Activated CD4-positive, alpha-beta T cell treated with anti-CD3 and anti-CD28 coated beads for 48 hours (primary cell): ENCODE measurements at places on chromosomes 7 and 10.

DNA sequence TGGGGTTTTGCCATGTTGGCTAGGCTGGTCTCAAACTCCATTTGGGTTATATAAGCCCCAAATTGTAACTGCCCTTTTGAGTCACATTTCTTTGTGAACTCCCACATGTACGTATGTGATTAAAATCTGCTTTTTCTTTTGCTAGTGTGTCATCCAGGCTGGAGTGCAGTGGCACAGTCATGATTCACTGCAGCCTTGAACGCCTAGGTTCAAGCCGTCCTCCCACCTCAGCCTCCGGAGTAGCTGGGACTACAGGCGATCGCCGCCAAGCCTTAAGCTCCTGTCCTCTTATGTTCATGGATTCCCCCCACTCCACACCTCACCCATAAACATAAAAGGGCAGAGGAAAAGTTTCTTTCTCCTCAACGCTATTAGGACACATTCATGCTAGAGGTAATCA, 4.4 kb upstream of the SMC3 start:
- DNase-seq = peak; percentile 19

GRCh38 chr10:132600416-132600815, 62.8 kb downstream of the INPP5A start:
- no peak for DNase-seq

GRCh38 chr7:40969641-40970040, 733.2 kb downstream of the INHBA start:
- no peak for DNase-seq

GRCh38 chr7:87152897-87153641, 816 bp downstream of the DMTF1 start:
- DNase-seq = peak; percentile 58

- no peak for DNase-seq
Observed at GRCh38 chr10:17386616-17387075, 67.7 kb downstream of the ST8SIA6 start.

- no peak for DNase-seq
Observed at GRCh38 chr10:14215641-14216040, 115.1 kb downstream of the FRMD4A start.

- DNase-seq = no peak
Observed at GRCh38 chr10:126001576-126001975, 105.2 kb downstream of the FANK1 start.

GRCh38 chr10:133173860-133174640, 14.0 kb downstream of the KNDC1 start:
- no peak for DNase-seq

- DNase-seq = peak; percentile 81
Observed at GRCh38 chr7:105806592-105807447, 69.6 kb downstream of the ATXN7L1 start.

- no peak for DNase-seq
Observed at GRCh38 chr7:108157606-108158335, 27.6 kb upstream of the LAMB4 start.

- no peak for DNase-seq
Observed at GRCh38 chr7:46559194-46559832, 638.2 kb upstream of the IGFBP3 start.

- no peak for DNase-seq
Observed at GRCh38 chr7:111051832-111052231, 39.1 kb upstream of the LRRN3 start.

- DNase-seq = no peak
Observed at GRCh38 chr7:8305104-8305503, 43.1 kb upstream of the ICA1 start.

DNA sequence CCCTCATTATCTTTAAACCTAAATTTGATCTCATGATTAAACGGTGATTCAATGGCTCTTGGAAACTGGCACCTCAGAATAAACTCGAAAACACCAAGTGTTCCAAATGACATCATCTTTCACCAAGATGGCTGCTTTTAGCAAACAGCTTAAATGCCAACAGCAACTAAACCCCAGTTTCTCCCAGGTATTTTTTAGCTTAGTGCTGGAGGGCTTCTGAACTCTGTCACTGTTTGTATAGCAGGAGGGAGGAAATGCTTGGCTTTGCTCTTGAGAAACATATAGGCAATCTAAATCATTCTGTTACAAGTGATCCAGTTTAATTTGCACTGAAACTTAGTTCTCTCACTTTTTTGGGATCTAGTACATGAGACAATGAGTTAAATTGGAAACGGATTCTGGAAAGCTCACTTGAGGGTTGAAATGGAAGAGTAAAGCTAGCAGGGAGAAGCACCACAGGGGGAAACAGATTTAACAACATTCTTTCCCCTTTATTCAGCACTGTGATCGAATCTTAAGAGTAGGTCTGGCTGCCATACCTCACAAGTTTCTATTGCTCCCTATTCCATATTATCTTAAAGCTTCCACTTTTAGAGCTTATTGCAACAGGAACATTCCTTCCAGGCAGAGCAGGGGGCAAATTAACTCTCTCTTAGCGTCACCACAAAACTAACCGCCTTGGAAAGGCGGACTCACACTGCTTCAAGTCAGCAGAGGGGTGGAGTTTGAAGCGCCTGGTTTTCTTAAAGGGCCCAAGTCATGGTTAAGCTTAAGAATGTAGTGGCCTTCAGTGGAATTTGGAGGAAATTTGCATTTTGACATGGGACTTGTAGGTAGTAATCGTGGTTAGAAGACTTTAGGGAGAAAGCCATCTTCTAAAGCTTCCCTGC, 1.8 kb upstream of the CCDC6 start:
- DNase-seq = peak; percentile 70

GRCh38 chr7:98049034-98049433, 57.6 kb upstream of the LMTK2 start:
- no peak for DNase-seq

GRCh38 chr7:44284216-44284615, 41.2 kb downstream of the CAMK2B start:
- no peak for DNase-seq

- DNase-seq = no peak
Observed at GRCh38 chr7:145978769-145979168, 137.8 kb upstream of the CNTNAP2 start.

DNA sequence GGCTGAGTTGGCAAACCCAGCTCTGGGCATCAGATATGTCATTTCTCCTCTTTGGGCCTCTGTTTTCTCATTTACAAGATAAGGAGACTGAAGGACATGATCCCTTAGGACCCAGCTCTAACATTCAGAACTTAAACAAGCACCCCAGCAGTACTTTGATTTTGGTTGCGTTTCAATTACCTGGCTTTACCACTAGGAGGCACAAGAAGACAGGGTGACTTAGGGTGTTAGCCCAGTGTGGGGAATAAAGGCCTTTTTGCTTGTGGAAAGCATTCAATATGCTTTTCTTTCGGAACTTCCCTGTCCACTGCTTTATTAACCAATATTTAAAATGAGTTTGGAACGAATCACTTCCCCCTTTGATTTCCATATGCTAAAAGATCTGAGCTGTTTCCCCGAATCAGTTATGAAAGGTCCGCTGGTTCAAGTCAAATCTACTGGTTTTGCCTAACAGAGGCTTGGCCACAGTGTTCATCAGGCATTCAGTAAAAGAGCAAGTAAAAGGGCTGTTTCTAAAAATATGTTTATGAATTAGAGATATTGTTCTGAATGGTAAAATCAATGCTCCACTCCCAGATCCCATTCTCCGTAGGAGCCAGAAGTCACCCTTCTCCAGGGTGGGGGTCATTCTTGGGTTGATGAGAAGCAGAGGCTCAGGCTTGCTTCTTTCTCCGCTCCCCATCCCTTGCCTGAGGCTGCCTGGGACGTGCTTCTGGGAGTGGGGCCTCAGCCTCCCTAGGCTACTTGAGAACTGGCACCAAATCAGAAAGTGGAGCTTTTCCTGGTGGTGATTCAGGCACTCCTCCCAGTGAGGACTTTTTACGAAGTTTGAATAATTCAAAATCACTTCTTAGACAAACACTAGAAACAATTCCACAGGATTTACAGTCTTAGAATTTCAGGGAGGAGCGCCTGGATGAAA, 105.5 kb downstream of the MYOF start:
- DNase-seq = peak; percentile 36

DNA sequence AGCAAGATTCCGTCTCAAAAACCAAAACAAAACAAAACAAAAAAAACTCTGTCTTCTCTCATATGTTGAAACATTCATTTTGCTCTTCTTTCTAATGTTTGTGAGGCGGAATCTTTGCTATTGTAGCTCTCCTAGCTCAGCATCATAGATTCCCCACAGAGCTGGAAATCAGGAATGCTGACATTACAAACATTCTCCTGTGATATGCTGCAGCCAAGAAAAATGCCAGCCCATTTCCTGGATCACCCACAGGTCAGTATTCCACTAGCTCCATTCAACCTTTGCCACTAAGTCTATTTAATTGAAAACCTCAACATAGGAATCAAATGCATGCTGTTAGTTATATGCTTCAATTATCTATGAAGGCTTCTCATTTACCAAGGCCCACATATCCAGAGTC, 186.3 kb downstream of the IPMK start:
- DNase-seq = no peak

- DNase-seq = no peak
Observed at GRCh38 chr10:127977357-127978009, 70.6 kb downstream of the PTPRE start.
